Bronchial epithelial cell (primary cell): ENCODE measurements at places on chromosomes 1 and 21.

- no peak for DNase-seq
Measured at GRCh38 chr1:21604208-21604957, 64.8 kb downstream of the RAP1GAP start.

DNA sequence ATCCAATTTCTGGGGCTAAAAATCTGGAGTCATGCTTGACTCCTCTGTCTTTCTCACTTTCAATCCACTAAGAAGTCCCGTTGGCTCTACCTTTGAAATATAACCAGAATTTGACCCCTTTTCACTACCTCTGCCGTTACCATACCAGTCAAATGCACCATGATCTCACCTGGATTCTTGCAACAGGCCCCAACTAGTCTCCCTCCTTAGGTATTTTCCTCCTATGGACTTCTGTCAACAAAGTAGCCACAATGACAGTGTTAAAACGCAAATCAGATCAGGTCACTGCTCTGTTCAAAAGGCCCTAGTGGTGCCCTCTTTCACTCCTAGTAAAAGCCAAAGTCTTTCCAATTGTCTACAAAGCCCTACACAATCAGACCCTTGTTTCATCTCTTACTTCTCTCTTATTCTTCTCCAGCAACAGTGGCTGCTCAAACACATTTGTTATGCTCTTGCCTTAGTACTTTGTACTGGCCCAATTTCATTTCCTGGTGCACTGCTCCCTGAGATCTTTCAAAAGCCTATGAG lies 35.7 kb upstream of the AGL start:
- DNase-seq = peak; percentile 91

DNA sequence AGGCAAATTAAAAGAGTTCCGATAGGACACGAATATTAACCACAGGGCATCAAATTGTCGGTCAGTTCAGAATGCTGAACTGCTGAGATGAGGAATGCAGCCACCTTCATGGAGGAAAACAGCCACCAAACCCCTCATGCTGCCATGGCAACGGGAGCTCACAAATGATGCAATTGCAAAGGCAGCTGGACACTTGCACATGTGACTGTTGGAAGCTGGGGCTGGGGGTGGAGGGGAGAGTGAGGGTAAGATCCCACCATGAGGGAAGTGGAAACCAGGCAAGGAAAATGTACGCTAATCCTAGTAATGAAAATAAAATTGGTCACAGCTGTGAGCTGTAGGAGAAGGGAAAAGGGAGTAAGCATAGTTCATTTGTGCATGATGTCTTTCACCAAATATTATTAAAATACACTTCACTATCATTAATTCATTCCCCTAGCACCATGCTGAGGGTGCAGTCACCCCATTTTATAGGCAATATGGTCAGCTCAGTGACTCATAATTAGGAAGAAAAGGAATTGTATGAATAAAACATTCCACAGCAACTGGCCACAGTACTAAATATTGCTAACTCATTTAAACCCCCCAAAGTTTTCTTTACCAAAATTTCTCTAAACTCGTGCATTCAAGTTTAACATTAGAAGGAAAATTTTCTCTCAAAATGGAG lies 15.3 kb downstream of the BECN2 start:
- DNase-seq = no peak

DNA sequence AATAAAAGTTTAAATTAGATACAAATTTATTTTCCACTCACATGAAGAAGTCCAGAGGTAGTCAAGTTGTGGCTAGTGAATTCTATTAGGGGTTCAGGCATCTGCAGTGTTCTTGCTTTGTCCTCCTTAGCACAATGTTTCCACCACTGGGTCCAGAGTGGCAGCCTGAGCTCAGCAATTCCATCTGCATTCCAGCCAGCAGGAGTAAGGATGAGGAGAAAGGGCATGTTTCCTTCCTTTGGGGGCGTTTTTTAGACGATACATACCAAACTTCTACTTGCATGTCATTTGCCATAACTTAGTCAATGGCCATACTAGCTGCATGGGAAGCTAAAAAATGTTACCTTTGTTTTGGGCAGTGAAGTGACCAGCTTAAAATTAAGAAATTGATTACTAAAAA lies 98.5 kb upstream of the VANGL1 start:
- no peak for DNase-seq

DNA sequence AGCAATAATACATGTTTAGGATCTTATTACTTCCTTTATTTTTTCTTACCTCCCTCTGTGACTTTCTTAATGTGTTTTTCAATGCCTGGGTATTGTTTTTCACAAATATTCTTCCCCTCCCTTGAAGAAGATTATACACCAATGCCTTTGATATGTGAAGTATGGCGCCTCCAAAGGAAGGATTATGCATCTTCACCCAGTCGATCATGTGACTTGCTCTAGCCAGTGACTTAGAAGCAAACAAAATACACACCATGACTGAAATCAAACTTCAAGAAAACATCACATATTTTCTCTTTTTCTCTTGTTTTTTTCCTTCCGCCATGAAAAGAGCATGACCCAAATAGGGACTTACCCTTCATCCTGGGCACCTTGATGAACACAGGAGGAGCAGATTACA lies 297.1 kb downstream of the NCAM2 start:
- no peak for DNase-seq

GRCh38 chr1:69747207-69747606 lies 179.5 kb downstream of the LRRC7 start:
- peak; percentile 5 for DNase-seq

GRCh38 chr1:226738995-226739695 lies at the start of gene ITPKB:
ITPKB (minus strand) TSS chr1:226739282; CDS start chr1:226737458, 1,824 bp downstream.
- peak; percentile 64 for DNase-seq

DNA sequence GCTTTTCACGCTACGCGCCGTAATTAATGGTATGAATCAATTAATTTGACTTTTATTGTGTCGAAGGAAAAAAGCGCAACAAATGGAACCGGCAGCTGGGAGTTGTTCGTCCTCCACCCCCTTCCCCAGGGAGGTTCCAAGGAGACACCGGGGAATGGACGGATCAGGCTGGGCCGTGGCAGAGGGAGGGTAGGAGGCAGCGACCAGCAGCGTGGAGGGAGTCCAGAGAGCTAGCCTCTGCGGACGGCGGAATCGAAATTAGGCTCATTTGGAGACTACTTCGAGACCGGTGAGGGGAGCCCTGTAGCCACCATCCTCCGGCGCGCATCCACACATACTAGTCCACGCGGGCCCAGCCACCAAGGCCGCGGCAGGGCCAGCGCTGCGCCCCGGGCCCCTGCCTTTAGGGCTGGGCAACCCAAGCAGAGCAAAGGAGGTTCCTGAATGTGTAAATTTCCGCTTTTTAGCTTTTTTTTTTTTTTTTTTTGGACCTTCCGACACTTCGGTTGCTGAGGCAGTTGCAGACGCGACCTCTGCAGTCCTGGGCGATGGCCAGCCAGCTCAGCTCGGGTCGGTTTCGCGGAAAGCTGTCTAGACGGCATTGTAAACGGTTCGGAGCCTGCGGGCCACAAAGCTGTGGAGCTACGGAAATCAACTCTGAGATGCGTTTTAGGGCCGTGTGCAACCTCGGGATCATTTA lies 2.2 kb upstream of the FOXD3 start:
- no peak for DNase-seq

- DNase-seq = peak; percentile 90
Measured at GRCh38 chr1:31639543-31639942, 5.1 kb downstream of the PEF1 start.

GRCh38 chr1:243748706-243749283 lies 101.2 kb downstream of the AKT3 start:
- DNase-seq = peak; percentile 77

DNA sequence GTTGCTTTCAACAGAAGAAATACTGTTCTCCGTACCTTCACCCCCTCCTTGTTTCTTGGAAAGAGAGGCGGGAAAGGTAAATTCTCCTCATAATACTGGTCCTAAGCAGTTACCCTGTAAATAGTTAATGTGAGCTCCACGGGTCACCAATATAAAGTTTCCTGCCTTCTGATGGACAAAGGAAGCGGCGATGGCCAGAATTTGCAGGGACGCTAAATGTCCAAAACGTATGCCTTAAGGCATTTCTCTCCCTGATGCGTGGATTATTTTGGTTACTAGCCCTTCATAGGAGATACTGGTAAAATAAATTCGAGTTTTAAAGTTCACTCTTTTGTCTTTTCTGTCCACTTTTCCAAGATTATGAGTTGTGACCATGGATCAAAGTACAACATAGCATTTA lies 898 bp upstream of the PTGS2 start:
- DNase-seq = no peak

DNA sequence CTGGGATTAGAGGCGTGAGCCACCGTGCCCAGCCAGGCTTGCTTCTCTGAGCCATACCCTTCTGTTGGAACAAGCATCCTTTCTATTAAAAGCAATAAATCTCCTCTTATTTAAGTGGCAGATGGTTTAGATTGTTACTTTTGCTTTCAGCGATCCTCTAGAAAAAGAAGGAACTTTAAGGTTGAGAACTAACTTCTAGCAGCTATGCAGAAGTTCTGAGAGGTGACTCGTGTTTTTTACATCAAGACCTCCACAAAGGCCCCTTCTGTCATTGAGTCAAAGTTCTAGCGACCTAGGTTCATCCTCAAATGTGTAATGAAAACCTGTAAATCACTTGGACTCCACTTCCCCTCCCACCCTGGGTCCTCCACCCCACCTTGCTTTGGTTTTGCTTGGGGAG lies 30.8 kb downstream of the PLEKHO1 start:
- no peak for DNase-seq

DNA sequence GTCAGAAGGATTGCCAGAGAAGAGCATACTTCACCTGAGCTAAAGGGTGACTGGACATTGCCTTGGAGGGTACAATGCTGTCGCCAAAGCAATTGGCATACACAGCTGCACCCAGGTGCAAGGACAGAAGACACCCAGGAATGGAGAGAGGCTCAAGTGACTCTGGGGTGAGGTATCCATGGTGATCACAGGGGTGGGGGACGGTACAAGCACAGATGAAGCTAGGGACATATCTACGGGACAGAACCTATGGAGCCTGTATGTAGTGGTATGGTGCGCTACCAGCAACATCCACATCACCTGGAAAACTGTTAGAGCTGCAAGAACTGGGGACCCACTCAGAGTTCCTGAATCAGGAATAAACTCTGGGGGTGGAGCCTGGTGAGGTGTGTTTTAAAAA lies 286.1 kb downstream of the PCP4 start:
- no peak for DNase-seq

DNA sequence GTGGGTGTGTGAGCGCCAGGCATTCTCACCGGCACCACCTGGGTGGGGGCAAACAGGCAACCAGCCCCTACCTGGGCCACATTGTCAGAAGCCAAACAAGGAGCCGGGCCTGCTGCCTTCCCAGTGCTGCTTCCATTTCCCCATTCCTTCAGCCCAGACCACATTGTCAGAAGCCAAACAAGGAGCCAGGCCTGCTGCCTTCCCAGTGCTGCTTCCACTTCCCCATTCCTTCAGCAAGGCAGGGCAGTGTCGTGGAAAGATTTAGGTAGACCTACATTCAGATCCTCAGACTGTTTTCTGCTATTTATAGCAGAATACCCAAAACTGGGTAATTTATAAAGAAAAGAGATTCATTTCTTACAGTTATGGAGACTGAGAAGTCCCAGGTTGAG lies 47.0 kb upstream of the EFHD2 start:
- DNase-seq = no peak

DNA sequence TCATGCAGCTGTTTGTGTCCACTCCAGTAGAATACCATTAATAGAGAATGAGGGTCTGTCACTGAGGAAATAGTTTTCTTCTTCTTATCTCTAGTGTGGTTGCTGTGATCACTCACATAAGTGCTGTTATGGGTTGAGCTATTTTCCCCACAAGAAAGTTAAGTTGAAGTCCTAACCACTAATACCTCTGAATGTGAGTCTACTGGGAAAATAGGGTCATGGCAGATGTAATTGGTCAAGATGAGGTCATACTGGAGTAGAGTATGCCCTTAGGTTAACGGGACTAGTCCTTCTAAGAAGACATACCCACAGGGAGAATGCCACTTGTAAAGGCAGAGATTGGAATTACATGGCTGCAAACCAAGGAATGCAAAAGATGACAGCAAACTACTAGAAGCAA lies 70.5 kb upstream of the COL24A1 start:
- no peak for DNase-seq

DNA sequence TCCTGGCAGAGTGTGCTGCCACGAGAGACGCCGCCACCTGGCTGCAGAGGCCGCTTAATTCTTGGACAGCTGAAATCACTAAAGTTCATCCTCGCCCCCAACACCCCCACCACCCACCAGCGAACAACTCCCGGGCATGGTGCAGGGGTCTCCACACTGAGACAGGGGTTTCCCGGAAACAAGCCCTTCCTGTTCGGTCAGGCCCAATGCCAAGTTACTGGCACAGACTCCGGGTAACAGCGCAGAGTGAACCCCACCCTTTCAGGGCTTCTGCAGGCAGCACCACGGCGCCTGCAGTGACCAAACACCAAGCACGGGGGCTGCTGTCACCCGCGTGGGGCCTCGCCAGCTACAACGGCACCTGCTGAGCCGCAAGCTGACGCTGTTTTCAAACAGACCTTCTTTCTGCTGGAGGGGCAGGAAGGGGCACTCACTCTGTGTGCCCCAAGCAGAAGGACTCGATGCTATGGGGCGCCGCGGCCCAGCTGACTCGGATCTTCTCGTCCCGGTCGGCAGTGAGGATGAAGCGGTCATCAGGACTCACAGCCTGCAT lies 17.4 kb downstream of the WDR4 start:
- no peak for DNase-seq

DNA sequence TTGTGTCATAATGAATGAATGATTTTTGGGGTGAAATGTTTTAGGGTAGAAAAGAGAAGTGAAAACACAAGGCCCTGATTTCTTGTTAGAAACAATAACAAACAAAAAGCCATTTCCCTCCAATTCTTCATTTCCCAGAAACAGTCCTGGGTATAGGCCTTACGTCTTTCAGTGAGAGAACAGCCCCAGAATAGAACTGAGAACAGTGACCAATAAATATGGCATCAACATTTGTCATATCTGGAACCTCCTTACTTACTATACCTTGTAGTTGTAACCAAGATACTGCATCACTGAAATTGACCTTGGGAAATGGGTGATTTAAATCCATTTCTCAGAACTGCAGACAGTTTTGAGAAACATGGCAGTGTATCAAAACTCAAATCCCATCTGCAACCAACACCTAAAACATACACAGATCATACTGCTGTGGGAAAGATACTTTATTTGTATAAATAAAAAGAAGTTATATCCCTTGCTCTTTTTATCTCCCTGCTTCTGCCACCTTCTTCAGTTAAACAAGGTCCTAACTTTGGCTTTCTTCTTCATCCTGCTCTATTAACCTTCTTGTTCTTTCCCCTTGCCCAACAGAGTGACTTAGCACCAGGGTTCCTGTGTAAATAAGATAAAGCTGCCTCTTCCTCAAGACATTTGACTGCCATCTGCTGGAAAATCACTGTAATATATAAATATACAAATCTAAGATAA lies 19.5 kb downstream of the XKR8 start:
- DNase-seq = peak; percentile 69

GRCh38 chr1:44035726-44036408 lies 4.6 kb upstream of the SLC6A9 start:
- no peak for DNase-seq

DNA sequence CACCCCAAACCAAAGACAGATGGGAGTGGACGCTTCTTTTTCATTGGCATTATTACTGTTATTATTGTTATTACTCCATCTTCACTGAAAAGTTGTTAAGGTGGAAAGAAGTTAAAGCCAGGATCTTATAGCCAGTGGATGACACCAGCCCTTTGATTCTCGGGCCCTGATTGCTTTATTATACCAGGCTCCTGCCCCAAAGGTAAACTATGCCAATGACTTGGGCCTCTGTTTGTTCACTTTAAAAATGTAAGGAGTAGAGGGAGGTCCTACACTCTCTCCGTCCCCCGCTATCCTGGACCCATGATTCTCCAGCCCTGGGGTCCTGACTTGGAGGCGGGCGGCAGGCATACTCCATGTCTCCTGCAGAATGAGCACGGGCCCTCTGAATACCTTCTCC lies 106.8 kb downstream of the TOMM20 start:
- no peak for DNase-seq

GRCh38 chr1:66147226-66147835 lies 354.6 kb downstream of the PDE4B start:
- no peak for DNase-seq
